ENCODE measurements at places on chromosomes 16 and 17.

DNA sequence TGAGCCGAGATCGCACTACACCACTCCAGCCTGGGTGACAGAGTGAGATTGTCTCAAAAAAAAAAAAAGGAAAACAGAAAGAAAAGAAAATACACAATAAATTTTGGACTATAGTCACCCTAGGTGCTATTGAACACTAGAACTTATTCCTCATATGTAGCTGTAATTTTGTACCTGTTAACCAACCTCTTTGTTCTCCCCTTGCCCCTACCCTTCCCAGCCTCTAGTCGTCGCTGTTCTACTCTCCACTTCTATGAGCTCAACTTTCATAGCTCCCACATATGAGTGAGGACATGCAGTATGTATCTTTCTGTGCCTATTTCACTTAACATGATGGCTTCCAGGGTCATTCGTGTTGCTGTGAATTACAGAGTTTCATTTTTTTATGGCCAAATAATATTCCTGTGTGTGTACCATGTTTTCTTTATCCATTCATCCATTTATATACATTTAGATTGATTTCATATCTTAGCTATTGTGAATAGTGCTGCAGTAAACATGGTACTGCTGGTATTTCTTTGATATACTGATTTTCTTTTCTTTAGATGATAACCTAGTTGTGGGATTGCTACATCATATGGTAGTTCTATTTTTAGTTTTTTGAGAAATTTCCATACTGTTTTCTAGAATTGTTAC, 28.3 kb downstream of the VPS35L start:
- no peaks in the 10 kb centered on the region for H3K27me3 ChIP-seq
- H3K4me3 ChIP-seq, result no peak overlapping the region
- no peaks in the 10 kb centered on the region for H3K4me1 ChIP-seq
- peaks cover 35% of the 10 kb centered on the region for H3K36me3 ChIP-seq

GRCh38 chr16:87003414-87003755, 313.8 kb downstream of the C16orf95 start:
- H3K4me3 ChIP-seq, result no peak overlapping the region
- H3K36me3 ChIP-seq, result no peaks in the 10 kb centered on the region
- no peaks in the 10 kb centered on the region for H3K27me3 ChIP-seq
- no peaks in the 10 kb centered on the region for H3K4me1 ChIP-seq

- no peak overlapping the region for H3K27ac ChIP-seq
- H3K4me1 ChIP-seq, result no peaks in the 10 kb centered on the region
- no peaks in the 10 kb centered on the region for H3K27me3 ChIP-seq
- peaks cover 15% of the 10 kb centered on the region for H3K36me3 ChIP-seq
- DNase-seq, result no peak
- H3K4me3 ChIP-seq, result no peak overlapping the region
Observed at GRCh38 chr17:2975469-2975958, 87.9 kb downstream of the OR1D5 start.

- no peak for DNase-seq
- no peaks in the 10 kb centered on the region for H3K4me1 ChIP-seq
- no peaks in the 10 kb centered on the region for H3K36me3 ChIP-seq
- H3K27ac ChIP-seq, result no peak overlapping the region
Observed at GRCh38 chr16:84839956-84840355, 20.2 kb downstream of the CRISPLD2 start.

- DNase-seq, result no peak
- H3K4me1 ChIP-seq, result peaks cover 97% of the 10 kb centered on the region
- H3K27ac ChIP-seq, result peak overlapping the region; percentile 40
- H3K27me3 ChIP-seq, result no peaks in the 10 kb centered on the region
- H3K36me3 ChIP-seq, result peaks cover 67% of the 10 kb centered on the region
Observed at GRCh38 chr17:38891441-38891840, 21.6 kb downstream of the LASP1 start.

DNA sequence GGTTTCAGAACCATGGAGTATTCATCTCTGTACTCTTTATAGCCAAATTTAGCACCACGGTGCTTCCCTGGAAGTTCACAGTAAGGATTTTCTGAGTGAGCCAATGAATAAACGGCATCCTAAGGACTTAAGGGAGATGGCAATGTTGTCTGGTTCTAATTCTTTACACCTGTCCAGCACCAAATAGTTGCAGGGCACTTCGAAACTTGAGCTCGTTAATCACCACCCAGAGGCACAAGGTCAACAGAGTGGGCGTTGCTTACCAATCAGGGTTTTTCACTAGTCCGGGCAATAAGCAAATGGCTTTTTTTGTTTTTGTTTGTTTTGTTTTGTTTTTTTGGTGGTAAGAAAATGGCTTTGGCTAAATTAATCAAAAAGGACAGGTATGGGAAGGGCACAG, 28.2 kb upstream of the TMEM220 start:
- H3K36me3 ChIP-seq, result no peaks in the 10 kb centered on the region
- H3K4me1 ChIP-seq, result no peaks in the 10 kb centered on the region

- H3K27ac ChIP-seq, result no peak overlapping the region
- DNase-seq, result no peak
Observed at GRCh38 chr17:78392295-78392694, 13.8 kb downstream of the PGS1 start.

DNA sequence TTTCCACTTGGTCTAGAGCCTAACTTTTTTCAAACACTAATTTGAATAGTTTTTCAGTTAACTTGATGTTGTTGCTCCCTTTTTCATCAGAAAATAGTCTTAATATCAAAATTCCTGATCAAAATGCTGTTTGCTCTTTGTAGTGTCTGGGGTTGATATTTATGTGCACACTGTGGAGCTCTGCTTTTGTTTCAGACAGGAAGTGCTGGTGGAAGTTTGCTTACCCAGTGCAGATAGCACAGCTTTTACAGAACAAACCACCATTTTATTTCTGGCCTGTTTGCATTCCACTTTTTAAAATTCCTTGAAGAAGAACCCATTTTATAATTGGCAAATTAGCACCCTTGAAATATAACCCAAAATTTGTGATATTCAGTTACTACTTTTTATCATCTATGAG, 125.4 kb downstream of the MRTFB start:
- H3K27me3 ChIP-seq, result no peaks in the 10 kb centered on the region
- H3K36me3 ChIP-seq, result no peaks in the 10 kb centered on the region
- H3K4me1 ChIP-seq, result peaks cover 9% of the 10 kb centered on the region
- H3K27ac ChIP-seq, result no peak overlapping the region
- DNase-seq, result no peak

DNA sequence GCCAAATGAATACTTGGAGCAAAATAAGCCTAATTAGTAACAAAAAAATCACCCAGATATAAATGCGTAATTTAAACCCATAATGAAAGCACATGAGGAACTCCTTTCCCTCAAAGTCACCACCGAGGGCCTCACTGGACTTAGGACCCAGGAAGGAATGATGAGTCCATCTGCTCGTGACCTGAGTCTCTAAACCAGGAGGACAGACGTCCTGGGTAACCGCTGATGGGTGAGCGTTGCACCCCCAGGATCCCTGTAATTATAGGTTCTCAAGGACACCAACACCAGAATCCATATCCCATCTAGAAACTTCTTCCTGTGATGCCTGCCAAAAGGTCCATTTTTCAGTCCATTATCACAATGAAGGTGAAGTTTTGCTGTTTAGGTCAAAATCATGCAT, 121.4 kb downstream of the ZNF778 start:
- DNase-seq, result no peak
- no peaks in the 10 kb centered on the region for H3K36me3 ChIP-seq
- no peaks in the 10 kb centered on the region for H3K27me3 ChIP-seq
- peaks cover 59% of the 10 kb centered on the region for H3K4me1 ChIP-seq
- H3K27ac ChIP-seq, result no peak overlapping the region

- no peaks in the 10 kb centered on the region for H3K36me3 ChIP-seq
- DNase-seq, result peak; percentile 64
- peaks cover 48% of the 10 kb centered on the region for H3K4me1 ChIP-seq
- H3K27ac ChIP-seq, result peak overlapping the region; percentile 73
- H3K27me3 ChIP-seq, result no peaks in the 10 kb centered on the region
- H3K4me3 ChIP-seq, result no peak overlapping the region
Observed at GRCh38 chr16:11613381-11614303, 26.9 kb upstream of the LITAF start.

DNA sequence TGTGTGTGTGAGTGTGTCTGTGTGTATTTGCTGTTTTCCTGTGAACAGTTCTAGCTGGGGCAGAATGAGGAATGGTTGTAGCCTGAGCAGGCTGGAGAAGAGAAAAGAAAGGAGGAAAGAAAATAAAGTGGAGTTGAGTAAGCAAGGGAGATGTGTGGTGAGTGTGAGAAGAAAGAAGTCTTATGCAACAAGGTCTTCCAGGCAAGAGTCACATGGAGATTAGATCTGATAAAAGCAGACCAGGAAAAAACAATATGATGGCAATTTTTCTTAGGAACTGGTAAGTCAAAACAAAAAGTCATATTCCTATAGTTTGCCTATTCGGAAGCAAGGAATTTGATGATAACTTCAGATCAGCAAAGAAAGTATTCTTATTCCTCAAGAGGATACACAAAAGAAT, 125.0 kb downstream of the HS3ST3A1 start:
- no peak overlapping the region for H3K4me3 ChIP-seq
- no peak overlapping the region for H3K27ac ChIP-seq
- H3K27me3 ChIP-seq, result no peaks in the 10 kb centered on the region
- H3K36me3 ChIP-seq, result no peaks in the 10 kb centered on the region
- H3K4me1 ChIP-seq, result no peaks in the 10 kb centered on the region

GRCh38 chr16:81558077-81558443, 113.5 kb downstream of the CMIP start:
- peaks cover 41% of the 10 kb centered on the region for H3K4me1 ChIP-seq
- no peak overlapping the region for H3K27ac ChIP-seq
- H3K4me3 ChIP-seq, result no peak overlapping the region
- no peaks in the 10 kb centered on the region for H3K36me3 ChIP-seq

DNA sequence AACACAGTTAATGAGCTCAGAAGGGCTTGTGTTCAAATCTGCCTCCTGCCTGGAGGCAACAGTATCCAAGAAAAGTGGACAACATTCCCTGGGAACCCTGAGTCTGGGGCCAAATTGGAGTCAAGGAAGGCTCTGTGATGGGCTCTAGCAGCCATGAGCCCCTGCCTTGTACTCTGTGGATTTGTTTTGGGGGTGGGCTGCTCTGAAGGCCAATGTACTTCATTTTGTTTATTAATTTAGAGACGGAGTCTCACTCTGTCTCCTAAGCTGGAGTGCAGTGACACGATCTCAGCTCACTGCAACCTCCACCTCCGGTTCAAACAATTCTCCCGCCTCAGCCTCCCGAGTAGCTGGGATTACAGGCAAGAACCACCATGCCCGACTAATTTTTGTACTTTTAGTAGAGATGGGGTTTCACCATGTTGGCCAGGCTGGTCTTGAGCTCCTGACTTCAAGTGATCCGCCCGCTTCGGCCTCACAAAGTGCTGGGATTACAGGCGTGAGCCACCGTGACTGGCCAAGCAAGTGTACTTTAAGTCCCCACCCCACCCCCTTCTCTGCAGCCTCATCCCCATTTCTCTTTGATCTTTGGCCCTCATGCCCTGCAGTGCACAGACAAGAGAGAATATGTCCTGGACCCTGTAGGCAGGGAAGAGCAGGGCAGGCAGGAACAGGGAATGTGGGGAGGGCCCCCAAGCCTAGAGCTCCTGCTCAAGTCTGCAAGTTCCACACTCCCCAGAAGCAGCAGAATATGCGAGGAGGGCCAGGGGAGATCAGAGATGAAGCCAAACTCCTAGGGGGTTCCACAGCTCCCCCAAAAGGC, 2.7 kb upstream of the GIP start:
- H3K36me3 ChIP-seq, result no peaks in the 10 kb centered on the region
- H3K4me1 ChIP-seq, result no peaks in the 10 kb centered on the region
- H3K27ac ChIP-seq, result no peak overlapping the region
- no peak for DNase-seq
- H3K4me3 ChIP-seq, result no peak overlapping the region
- peaks cover 2% of the 10 kb centered on the region for H3K27me3 ChIP-seq

DNA sequence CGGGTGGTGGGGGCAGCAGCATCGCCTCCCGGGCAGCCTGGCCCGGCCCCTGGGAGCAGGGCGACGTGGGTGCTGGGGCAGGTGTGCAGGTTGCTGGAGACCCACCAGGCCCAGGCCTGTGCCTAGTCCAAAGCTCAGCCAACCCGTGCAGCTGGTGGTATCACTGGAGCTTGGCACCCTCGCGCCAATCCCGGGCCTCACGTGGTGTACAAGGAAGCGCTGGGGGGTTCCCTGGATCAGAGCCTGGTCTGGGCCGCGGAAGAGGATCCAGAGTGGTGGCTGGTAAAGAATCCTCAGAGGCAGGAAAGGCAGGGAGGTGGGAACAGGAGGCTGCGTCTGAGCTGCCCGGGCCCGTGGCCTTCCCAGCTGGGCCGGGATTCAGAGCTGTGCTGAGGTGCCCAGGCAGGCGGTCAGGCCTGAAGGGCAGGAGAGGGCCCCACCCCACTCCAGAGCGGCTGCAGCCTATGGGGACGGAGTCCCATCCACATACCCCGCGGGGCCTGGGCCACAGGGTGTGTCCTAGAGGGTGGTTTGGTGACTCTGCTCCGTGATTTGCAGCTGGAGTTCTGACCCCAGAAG, 36.2 kb downstream of the ZFPM1 start:
- H3K36me3 ChIP-seq, result peaks cover 62% of the 10 kb centered on the region
- H3K4me3 ChIP-seq, result no peak overlapping the region
- no peak for DNase-seq
- H3K27ac ChIP-seq, result no peak overlapping the region
- peaks cover 31% of the 10 kb centered on the region for H3K4me1 ChIP-seq
- no peaks in the 10 kb centered on the region for H3K27me3 ChIP-seq

- H3K4me3 ChIP-seq, result no peak overlapping the region
- DNase-seq, result no peak
- H3K4me1 ChIP-seq, result peaks cover 9% of the 10 kb centered on the region
- H3K36me3 ChIP-seq, result peaks cover 8% of the 10 kb centered on the region
- no peak overlapping the region for H3K27ac ChIP-seq
Observed at GRCh38 chr16:4607841-4608703, 6.6 kb downstream of the UBALD1 start.

All from natural killer cell (primary cell).